ENCODE measurements at places on chromosomes 3 and 15.
A peak's percentile ranks its signal among the peaks of the same experiment; 100 is the strongest.

- DNase-seq, result no peak
Measured at GRCh38 chr3:170750478-170750830, 119.5 kb downstream of the RPL22L1 start.

DNA sequence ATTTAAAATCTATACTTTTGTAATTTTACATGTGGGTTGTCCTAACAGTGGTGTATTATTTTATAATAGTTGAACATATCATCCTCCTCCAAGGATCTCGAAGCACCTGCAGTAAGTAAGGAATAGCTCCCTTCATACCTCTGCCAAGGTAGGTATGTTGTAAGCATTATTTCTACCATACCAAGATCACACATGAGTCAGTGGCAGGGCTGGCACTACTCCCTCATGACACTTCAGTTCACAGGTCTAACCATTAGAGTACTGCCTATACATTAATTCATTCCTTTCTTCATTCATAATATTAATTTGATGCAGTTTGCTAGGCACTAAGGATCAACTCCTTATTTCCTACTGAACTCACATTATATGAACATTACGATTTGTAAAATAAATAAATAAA lies 11.9 kb upstream of the LEKR1 start:
- no peak for DNase-seq

GRCh38 chr15:80586161-80586560 lies 108.9 kb upstream of the ABHD17C start:
- no peak for DNase-seq

GRCh38 chr15:62834686-62835329 lies 207.7 kb upstream of the TPM1 start:
- DNase-seq, result no peak

DNA sequence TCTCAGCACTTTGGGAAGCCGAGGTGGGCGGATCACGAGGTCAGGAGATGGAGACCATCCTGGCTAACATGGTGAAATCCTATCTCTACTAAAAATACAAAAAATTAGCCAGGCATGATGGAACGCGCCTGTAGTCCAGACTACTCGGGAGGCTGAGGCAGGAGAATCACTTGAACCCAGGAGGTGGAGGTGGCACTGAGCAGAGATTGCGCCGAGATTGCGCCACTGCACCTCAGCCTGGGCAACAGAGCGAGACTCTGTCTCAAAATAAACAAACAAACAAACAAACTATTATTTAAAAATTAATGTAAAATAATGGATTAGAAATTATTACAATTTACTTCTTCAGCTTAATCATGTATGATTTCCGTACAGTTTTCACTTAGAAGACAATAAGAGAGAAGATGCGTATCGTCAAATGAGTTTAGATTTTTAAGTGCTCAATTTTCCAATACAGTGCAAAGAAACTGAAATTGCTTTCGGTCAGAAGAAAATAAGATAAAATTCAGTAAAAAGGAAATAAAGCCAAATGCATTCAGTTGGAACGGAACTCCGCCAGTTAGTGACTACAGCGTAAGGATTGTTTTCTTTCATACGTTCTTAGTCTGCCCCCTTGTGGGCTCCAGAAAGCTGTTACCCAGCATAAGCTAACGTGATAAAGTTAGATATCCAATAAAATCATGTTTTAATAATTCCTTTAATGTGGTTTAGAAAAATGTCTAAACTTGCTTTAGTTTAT lies 24.8 kb downstream of the AADAC start:
- DNase-seq, result peak; percentile 66

GRCh38 chr3:177681156-177681555 lies 483.9 kb upstream of the TBL1XR1 start:
- DNase-seq, result no peak

DNA sequence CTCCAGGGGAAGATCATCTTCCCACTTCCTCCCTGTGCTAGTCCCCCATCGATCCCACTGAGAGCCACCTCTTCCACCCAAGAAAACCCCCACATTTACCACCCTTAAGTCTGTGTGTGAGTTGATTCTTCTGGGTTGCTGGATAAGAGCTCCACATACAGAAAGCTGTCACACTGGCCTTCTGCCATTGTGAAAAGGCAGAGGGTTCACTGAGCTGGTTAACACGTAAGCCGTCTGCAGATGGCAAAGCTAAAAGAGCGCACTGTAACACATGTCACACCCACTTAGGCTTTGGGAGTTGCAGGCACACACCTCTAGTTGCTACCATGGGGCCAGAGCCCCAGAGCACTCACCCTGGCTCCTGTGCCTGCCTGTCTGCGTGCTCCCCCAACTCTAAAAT lies 309.8 kb upstream of the LRRC3B start:
- DNase-seq, result no peak

DNA sequence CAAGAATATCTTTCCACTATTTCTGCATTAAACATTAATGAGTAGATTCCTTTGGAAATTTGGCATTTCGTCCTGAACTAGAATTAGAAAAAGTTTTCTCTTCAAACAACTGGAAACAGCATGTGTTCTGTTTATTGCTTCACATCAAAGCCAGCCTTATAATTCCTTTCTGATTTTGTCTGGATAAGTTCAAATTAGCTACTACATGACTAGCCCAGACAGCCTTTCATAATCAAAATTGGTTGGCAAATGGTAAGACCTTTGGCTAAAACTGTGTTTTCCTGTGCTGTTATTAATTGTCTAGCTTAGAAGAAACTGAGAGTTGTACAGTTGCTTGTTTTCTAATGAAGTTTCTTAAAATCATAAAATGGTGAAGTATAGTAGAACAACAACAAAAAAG lies 52.7 kb upstream of the P3H2 start:
- no peak for DNase-seq

DNA sequence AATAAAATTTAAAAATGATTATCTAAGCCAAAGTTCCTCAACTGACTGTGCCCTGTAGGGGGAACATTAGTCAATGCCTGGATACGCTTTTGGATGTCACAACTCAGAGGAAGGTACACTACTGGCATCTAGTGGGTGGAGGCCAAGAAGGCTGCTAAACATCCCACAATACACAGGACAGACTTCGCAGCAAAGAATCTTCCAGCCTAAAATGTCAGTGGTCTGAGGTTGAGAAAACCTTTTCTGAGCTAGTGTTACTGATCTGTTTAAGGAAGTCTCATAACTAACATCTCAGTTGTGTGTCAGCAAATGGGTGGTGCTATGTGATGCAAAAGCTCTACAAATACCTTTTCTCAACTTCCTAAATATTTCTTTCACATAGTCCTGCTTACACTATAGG lies 20.9 kb upstream of the LDHAL6B start:
- DNase-seq, result no peak

GRCh38 chr15:58535337-58535736 lies 103.5 kb downstream of the LIPC start:
- DNase-seq, result no peak

- no peak for DNase-seq
Measured at GRCh38 chr15:57216288-57216687, 160.0 kb upstream of the CGNL1 start.

DNA sequence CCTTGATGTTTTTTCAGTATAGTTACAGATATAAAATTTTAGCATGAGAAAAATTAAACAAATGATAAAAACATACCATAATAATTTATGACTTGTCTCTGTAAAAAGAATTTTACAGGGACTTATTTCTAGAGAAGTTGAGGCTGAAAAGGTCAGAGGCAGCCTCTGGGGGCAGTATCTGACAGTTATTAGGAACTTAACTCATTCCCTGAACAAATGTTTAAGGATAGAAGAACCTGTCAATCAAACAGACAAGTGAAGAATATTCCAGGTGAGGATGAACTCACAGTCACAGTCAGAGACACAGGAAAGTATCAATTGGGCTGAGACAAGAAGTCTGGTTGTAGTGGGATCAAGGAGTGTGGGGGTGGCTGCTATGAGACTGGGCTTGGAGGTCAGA lies 7.3 kb downstream of the MYLK start:
- no peak for DNase-seq

DNA sequence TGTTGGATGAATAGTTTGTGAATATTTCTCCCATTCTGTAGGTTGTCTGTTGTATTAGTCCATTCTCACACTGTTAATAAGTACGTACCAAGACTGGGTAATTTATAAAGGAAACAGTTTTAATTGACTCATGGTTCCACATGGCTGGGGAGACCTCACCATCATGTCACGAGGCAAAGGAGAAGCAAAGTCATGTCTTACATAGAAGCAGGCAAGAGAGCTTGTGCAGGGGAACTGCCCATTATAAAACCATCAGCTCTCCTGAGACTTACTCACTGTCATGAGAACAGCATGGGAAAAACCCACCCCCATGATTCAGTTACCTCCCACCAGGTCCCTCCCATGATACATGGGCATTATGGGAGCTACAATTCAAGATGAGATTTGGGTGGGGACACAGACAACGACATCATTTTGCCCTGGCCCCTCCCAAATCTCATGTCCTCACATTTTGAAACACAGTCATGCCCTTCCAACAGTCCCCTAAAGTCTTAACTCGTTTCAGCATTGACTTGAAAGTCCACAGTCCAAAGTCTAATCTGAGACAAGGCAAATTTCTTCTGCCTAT lies 133.2 kb downstream of the LMLN start:
- no peak for DNase-seq

GRCh38 chr15:81410318-81410753 lies 36.3 kb upstream of the TMC3 start:
- DNase-seq, result no peak

- no peak for DNase-seq
Measured at GRCh38 chr3:62187022-62187431, 186.3 kb downstream of the FEZF2 start.

DNA sequence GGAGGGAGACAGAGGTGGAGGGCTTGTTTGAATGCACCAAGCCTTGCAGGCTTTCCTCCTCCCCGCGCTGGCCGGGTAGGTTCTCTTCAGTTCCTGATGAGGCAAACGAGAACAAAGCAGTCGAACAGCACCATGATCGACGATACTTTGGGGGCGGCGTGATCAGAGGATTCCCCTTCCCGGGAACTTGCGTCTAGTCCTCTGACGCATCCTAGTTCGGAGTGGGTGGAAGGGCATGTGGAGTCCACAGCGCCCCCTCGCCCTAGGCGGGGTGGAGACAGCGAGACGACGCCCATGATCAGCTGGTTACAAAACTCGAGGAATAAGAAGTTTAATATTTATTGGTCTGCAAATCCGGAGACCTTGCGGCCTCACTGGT lies 452 bp upstream of the SV2B start:
- no peak for DNase-seq

GRCh38 chr15:45402955-45403877 lies 24.9 kb upstream of the GATM start:
- peak; percentile 40 for DNase-seq

- DNase-seq, result no peak
Measured at GRCh38 chr15:64133623-64134344, 17.7 kb upstream of the SNX22 start.

GRCh38 chr15:76335307-76336253 lies 993 bp upstream of the ISL2 start:
- no peak for DNase-seq

DNA sequence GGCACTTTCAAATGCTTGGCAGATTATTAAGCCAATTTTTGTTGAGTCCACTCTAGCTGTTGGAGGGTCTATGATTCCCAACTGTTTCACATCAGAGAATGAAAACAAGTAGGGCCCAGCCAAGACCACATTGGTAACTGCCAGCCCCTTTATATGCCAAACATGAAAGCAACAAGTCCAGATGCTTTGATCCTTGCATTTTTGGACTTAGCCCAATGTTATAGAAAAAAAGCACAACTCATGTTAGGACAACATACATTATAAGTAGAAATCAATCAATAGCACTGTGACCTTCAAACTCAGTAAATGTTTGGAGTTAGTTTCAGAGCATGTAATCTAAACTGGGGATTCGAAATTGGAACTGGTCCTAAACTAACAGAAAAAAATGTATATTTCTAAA lies 674.7 kb downstream of the MECOM start:
- DNase-seq, result no peak

DNA sequence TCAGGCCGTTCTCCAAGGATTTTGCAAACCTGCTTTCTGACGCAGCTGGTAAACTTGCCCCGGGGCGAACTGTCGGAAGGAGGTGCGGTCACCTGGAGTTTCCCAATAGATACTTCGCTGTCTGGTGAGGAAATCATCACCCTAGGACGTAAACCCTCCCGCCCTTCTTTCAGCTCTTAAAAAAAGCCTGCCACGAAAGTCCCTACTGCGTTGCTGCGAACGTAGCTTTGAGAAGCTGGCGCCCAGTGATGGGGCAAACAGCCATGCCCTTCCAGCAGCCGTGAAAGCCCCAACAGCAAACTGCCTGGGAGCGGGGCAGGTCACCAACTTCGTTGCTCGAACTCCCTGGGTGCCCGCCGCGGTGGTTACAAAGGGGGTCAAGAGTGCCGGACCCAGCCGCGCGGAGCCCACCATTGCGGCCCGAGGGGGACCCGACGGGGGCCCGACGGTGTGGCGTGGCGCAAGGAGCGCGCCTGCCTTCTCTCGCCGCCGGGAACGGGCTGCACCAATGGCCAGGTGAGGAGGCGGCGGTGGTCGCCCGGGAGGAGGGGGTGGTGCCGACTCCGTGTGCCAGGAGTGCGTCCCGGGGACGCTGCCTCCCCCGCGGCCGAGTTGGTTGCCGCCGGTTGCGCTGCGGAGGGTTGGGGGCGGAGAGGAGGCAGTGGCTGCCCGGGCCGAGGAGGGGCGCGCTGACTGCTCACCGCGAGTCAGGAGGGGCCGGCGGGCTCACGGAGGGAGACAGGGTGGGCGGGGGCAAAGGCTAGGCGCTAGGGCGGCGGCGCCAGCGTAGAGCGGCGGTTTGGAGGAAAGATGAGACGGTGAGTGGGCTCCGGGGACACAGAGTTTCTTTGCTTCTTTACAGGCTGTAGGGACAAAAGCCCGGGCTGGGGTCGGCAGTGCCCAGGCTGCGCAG lies at the start of gene PHLDB2:
Gene PHLDB2, plus strand, starts transcription at position 205 of the 913 bp plus-strand sequence. CDS start 24,813 bp downstream, outside the sequence.
- DNase-seq, result peak; percentile 34

DNA sequence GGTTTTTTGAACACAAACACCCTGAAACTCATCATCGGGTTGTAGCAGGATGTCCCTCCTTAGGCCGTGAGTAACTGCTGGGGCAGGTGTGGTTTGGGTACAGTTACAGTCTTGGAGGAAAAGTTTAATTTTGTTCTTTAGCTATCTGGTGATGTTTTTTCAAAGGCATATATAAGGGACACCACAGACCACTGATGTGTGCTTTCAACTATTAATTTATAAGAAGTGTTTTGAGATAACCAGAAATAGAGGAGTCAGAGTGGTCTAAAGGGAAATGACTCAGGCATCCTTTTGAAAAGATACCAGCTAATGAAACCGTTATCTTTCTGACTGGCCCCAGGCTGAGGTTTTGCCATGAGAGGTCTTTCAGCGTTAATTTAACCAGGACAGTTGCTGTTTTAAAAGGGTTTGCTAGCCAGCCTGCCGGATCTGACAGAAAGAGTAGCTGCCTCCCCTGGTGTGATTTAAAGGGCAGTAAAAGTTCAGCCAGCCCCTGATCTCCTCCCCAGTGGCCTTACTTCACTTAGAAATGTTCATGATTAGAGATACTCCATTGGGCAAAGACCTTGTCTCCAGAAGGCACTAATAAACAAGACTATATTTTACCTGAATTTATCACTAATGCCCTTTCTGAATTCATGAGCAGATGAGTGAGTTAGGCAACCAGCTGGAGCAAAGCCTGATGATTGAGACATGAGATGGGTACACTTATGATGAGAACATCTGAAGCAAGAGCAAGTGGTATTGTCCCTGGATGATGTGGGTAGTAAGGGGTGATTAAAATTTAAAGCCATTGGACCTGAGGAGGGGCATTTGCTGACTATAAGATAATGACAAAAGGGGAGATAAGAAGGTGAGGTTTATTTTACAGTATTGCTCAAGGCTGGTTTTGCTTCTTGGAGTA lies 482.5 kb upstream of the TBL1XR1 start:
- peak; percentile 71 for DNase-seq
